Fibroblast of mammary gland (primary cell): ENCODE measurements at places on chromosomes 11 and 22.

DNA sequence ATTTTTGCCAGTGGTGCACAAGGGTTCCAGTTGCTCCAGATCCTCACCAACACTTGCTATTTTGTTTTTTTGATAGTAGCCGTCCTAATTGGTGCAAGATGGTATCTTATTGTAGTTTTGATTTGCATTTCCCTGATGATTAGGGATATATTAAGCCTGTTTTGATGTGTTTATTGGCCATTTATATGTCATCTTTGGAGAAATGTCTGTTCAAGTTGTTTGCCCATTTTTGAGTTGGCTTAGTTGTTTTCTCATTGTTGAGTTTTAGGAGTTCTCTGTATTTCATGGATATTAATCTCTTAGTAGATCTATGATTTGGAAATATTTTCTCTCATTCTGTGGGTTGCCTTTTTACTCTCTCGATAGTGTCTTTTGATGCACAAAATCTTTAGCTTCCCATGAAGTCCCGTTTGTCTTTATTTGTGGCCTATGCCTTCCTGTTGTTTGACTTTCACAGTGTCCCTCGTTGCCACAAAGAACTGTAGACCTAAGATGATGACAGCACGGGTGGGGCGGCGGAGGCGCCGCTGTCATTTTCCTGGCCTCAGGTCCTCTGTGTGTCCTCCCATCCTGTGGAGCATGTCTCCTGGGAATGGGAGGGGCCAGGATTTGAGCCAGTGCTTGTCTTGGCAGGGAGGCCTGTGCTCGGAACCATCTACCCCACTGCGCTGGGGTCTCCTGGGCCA lies 33.5 kb downstream of the LRP5 start:
- no peak for DNase-seq

DNA sequence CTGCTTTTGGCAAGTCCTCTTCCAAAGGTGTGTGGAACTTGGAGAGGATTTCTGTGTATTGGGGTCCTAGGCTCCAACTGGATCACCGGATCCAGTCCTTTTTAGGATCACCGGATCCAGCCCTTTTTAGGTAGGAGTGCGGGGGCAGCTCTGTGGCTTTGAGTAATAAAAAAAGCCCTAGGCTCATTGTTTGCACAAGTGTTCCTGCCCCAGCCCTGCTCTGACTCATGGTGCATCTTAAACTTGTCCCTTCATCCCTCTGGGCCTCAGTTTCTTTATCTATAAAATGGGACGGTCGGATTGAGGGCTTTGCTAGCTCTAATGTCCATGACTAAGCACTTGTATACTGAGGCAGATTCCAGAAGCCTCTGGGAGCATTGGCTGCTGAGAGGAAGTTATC lies 22.7 kb upstream of the CD44 start:
- peak; percentile 70 for DNase-seq

GRCh38 chr11:44978961-44979331 lies 28.3 kb upstream of the TP53I11 start:
- DNase-seq: no peak

DNA sequence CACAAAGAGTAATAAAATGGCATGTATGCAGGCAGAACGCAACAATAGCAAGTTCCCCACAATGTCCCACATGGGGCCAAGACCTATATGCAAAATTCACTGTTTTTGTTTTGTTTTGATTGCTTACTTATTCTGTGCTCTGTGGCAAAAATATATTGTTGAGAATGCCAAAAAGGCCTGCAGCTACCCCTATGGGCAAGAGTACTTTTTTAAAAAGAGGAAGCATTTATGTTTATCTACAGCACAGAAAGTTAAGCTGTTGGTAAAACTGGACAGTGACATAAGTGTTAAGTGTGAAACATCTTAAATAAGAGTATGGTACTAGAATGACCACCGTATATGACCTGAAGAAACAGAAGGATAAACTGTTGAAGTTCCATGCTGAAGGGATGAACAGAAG lies 301.9 kb upstream of the ZC3H12C start:
- DNase-seq: no peak

- peak; percentile 99 for DNase-seq
These were observed 23.3 kb downstream of the P4HA3 start for GRCh38 chr11:74288161-74288560.

GRCh38 chr11:33248416-33248971 lies 8.7 kb upstream of the HIPK3 start:
- DNase-seq: peak; percentile 60

- no peak for DNase-seq
These were observed 1205.4 kb downstream of the TBC1D22A start for GRCh38 chr22:47967831-47968230.

DNA sequence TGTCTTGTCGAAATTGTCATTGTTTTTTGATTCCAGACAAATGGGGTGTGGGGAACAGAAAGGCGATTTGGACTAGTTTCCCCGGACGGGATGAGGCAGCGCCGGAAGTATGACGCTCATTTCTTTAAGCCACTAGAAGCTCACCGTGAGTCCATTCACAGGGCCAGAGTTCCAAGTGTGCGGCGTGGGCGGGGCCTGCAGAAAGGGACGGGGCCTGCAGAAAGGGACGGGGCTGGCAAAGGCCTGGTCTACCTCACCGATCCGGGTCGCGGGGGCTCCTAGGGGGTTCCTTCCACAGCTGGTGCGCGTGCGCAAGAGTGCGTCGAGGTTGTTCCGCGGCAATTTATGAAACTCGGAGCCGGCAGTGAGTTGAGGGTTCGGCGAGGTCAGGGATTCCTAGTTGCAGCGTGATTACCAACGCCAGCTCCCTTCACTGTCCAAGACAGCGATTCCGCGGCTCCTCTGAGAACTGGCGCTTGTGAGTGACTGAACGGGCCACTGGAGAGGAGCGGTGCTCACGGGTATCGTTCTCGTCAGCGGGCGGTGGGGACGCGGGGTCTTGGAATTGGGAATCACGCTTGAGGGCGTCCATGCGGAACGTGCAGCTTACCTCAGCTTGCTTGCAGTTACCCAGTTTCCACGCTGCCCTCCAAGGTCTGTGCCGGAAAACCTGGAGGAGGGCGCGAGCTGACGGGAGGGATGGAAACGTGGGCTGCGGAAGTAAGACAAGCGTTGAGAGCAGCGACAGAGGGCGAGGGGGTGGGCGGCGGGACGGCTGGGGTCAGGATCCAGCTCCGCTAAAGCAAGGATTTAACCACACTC lies at the start of gene ZNF215:
Gene ZNF215, plus strand, starts transcription at position 219 of the 822 bp plus-strand sequence. CDS start 5,847 bp downstream, outside the sequence.
- DNase-seq: peak; percentile 85

DNA sequence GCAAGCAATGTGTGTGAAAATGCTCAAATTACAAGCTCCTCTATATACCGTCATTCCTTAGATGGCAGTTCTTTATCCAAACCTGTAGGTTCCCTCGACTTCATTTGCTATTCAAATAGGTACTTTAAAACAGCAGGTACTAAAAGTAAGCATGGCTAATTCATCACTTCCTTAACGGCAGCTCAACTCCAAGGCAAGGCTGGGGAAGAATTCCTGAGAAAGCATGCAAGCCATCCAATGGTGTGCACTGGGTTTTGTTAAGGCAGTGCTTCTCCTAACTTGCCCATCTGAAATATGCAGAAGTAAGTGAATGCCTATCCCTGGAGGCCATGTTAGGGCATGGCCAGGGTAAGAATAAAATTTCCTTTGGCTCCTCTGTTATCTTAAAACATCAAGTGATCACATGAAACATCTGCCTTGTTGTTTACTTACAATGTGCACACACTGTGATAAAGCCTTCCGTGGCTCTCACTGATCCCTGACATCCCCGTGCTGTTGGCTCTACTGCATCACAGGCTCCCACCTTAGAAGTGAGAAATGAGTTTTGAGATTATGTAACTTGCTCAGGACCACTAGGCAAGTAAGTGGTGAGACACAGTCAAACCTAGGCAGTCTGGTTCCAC lies 52.1 kb downstream of the SMCO4 start:
- no peak for DNase-seq

DNA sequence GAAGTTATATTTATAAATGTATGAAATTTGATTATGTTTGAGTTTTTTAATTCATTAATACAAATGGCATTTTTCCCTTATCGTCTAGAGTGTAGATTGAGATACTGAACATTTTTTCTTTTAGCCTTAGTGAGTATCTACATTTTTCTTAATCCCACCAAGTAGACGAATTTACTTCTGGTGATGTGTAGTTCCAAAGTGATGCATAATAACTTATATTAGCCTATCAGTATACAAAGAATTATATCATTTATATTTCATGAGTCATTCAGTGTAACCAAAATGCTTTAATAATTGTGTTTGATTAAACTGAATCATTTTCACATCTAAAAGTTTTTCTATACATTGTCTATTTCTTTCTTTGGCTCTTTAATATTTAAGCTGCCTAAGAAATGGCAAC lies 745.6 kb upstream of the LUZP2 start:
- no peak for DNase-seq

DNA sequence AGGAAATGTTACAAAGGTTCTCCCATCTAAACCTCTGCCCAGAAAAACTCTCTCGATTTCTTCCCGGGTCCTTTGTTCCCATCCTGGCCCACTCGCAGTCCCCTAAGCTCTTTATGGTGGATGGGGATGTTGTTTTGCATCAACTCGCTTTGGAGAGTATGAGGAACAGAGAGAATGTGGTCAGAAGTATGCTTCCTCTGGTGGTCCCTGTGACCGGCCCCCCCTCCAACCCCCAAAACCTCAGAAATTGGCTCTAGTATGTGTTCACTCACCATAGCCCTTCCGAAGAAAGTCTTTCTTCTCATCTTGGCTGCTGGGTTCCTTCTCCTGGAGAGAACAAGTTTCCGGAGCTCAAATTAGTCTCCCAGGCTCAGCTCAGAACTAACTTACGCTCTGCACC lies 54.4 kb downstream of the GRAMD1B start:
- no peak for DNase-seq

- no peak for DNase-seq
These were observed 79.4 kb upstream of the LMO1 start for GRCh38 chr11:8342821-8343681.

GRCh38 chr11:34869425-34869824 lies 46.8 kb downstream of the APIP start:
- DNase-seq: no peak

GRCh38 chr11:5712507-5712906 lies 22.9 kb downstream of the TRIM22 start:
- no peak for DNase-seq

DNA sequence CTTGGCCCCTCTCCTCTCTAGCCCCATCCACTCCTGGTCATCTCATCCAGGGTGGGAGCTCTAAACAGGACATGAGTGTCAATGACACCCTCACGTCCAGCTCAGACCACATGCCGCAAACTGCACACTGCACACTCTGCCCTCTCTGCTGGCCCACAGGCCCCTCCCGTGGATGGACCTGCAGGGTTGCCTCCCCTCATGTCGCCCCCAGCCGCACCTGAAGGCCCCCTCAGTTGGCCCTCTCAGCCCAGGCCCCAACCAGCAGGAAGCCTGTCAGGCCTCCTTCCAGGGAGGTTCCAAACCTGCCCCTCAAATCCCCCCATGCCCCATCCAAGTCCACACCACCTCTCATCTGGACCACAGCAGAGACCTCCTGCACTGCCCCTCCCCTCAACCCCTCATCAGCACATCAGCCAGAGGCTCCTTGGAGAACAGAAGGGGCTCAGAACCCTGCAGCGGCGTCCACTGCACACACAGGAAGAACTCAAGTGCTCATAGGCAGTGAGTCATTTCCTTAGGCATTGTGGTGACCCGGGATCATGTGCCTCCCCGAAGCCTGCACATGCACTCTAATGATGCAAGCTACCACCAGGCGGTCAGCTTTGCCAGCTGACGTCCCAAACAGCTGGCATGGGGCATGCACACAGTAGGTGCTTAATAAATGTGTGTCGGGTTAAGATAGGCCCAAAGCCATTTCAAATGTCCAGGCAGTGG lies 12.9 kb upstream of the CDKN1C start:
- peak; percentile 91 for DNase-seq

DNA sequence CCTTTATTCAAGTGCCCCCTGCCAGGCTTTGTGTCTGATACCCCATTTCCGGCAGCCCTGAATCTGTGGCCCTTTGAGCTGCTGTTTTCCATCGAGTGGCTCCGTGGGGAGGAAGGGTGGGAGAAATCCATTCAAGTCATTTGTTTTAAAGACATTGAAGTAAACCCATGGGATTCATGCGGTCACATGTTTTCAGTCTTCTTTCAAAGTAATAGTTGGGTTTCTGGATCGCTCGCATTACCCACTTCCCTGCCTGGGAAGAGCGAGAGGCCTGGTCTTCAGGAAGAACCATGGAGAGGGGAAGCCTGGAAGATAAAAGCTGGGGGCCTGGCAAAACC lies 14.4 kb downstream of the DAGLA start:
- DNase-seq: no peak

DNA sequence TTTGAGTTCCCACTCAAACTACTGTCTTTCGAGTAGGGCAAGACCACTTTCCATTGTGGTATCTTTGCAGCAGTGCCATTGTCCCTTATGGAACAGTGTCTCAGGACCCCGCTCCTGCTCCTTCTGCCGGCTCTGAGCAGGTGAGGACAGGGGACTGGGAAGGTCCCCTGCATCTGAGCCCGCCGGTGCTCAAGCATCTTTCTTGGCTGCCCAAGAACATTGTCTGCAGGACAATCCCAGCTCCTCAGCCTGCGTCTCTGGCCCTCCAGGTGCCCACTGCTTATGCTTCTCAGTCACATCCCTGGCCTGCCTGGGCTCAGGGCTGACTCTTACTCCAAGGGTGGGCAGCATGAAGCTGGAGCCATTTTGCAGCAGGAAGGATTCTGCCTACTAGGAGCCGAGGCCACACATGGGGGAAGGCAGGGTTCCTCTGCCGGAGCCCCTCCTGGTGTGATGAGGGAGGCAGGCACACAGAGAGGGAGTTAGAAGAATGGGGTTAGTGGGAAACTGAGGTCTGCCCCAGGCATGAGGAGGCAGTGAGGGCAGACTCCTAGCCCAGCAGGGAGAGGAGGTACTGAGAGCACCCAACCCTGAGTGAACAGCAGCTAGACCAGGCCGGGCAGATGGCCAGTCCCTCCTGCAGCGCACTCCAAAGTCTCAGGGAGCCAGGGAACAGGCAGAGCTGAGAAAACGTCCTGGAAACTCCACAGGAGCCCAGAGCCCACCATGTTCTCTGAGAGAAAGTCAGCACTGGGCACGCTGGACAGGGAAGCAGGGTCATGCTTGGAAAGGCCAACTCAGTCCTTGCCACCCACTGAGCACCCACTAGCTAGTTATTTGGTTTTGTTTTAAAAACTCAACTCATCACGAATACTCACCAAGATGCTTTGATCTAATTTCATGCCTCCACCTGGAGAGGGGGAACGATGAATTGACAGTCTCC lies 7.5 kb upstream of the PPARA start:
- no peak for DNase-seq

DNA sequence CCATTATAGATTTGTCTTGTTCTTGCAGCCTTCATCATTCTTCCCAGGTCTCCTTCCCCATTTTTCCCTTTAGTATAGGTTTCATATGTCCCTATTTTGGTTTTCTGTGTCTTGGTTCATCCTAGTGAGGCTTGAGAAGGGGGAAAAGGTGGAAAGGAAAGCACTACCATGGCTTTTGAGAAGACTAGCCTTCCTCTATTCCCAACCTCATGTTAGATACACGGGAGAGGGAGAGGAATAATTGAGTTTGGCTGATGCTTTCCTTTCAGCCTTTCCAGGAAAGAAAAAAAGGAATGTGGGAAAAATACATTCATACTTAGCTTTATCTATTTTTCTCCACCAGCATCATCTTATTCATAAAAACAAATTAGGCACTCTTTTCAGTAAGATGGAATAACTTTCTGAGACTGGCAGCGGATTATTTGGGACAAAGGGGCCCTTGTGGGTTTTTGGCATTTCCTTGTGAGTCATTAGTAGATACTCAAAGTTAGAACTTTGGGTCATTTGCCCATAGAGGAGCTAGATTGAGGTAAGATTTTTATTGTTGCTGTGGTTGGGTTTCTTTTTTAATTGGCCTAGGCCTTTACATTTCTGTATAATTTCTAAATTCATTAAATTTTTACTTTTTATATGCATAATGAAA lies 23.8 kb downstream of the CAPRIN1 start:
- DNase-seq: peak; percentile 67

GRCh38 chr11:120132645-120133185 lies 5.2 kb downstream of the TRIM29 start:
- no peak for DNase-seq

- DNase-seq: peak; percentile 50
These were observed 41.3 kb downstream of the LRRC32 start for GRCh38 chr11:76629116-76629852.
